ENCODE measurements at places on chromosomes 11 and 22. TPM values are rescaled to one million over a fixed set of nuclear protein-coding genes. Genes with fewer than 3 reads are reported as not detected.

The LRRC74B gene
- not detected for total RNA-seq

DNA sequence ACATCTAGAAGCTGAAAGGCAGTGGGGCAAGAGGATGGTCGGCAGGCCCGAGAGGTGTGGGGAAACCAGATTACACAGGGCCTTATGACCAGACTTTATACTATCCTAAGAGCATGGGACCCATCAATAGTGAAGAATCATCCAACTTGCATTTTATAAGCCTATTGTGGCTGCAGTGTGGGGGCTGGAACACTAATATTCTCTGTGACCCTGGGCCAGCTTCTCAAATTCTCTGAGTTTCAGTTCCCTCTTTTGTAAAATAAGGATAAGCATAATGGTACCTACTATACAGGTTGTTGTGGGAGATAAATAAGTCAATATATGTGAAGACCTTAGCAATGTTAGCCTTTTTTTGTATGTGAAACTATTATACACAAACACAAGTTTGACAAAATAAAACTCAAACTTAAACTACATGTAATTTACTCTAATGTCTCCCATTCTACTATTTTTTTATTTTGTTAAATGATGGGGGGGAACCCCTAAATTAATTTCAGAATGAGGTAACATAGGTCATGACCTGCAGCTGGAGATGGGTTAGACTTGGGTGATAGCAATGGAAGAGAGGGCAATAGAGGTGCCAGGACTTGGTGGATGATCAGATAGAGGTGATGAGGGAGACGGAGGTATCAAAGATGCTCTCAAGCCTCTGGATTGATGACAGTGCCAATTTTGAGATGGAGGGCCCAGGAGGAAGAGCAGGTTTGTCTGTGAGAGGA is 30.1 kb downstream of the SMCO4 start:
- no peaks in the 10 kb centered on the region for H3K27me3 ChIP-seq
- H3K4me1 ChIP-seq, result no peaks in the 10 kb centered on the region
- no peak for DNase-seq
- no peak overlapping the region for H3K27ac ChIP-seq

The MS4A12 gene
- not detected for total RNA-seq

GRCh38 chr11:64959498-64959897 is 12.4 kb downstream of the MAJIN start:
- no peaks in the 10 kb centered on the region for H3K36me3 ChIP-seq
- peaks cover 6% of the 10 kb centered on the region for H3K4me1 ChIP-seq
- no peak for DNase-seq
- no peaks in the 10 kb centered on the region for H3K27me3 ChIP-seq

DNA sequence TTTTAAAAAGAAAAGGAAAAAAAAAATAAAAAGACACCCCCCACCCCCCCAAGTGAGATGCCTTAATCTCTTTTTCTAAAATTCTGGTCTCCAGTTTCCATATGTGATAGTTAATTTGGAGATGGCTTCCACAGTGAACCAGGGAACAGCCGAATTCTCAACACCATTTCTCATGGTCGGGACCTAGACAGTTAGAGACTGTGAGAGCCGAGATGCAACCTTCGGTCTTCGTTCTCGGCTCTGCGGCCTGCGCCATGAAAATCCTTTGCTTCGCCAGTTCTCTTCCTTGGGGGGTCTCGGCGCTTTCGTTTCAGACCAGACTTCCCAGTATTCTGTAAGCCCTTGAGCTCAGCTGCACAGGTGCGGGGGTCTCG is 723 bp downstream of the CACNG2 start:
- no peak overlapping the region for H3K4me3 ChIP-seq
- H3K27ac ChIP-seq, result no peak overlapping the region
- H3K4me1 ChIP-seq, result no peaks in the 10 kb centered on the region
- H3K27me3 ChIP-seq, result no peaks in the 10 kb centered on the region
- no peaks in the 10 kb centered on the region for H3K36me3 ChIP-seq
- DNase-seq, result no peak

DNA sequence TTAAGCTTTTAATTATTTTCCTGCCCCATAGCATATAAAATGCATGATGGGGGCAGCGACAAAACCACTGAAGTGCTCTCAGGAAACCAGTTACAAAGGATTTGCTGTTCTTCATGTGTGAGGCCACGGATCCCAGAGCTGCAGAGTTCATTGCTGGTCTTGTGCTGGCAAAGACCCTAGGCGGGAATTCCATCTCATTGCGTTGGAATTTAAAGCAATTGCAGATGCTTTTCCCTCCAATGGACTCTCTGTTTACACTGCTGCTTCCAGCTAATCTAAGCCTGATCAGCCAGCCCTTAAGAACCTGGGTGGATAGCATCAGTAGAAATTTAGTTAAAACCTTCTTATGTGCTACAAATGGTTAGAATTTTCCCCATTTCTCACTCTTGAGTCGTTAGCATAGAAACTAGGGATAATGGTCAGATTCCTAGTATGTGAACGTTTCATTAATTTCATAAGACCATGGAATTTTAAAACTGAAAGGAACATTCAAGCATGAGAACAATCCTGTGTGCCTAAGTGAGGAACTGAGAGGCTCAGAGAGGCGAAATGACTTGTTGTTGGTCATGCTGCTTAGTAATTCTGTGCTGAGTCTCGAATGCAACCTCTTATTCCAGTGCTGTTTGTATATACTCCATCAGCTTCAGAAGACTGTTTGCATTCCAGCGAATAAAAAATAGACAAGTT is 36.1 kb upstream of the ADSL start:
- peaks cover 100% of the 10 kb centered on the region for H3K36me3 ChIP-seq
- no peak overlapping the region for H3K4me3 ChIP-seq
- peak overlapping the region; percentile 71 for H3K27ac ChIP-seq
- no peak for DNase-seq
- peaks cover 3% of the 10 kb centered on the region for H3K4me1 ChIP-seq
- no peaks in the 10 kb centered on the region for H3K27me3 ChIP-seq

The SCUBE1 gene
- total RNA-seq, result 2.2 TPM

The INPP5J gene
- 0.57 TPM for total RNA-seq

The BCO2 gene
- total RNA-seq, result 11.7 TPM

The MPEG1 gene
- total RNA-seq, result 0.04 TPM

The NOL12 gene
- total RNA-seq, result 41.8 TPM

DNA sequence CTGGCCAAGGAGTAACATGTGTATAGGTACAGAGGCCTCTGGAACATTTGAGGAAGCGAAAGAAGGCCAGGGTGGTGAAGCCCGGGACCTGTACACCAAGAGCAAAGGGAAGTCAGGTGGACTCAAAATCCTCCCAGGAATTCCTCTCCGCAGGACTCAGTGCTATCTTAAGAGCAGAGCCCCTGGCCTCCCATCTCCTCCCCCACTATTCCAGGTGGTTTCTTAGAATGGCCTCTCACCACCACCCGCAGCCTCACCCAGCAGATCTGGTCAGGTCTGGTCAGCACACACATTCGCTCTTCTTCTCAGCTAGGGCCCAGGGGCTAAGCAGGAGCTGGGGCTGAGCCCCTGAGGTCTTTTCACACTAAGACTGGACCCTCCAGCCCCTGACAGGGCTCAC is 59.1 kb downstream of the SCGB1A1 start:
- H3K27ac ChIP-seq, result no peak overlapping the region
- no peak for DNase-seq
- H3K4me3 ChIP-seq, result no peak overlapping the region

The CYP2D6 gene
- 0.35 TPM for total RNA-seq

GRCh38 chr11:77515063-77515462 is 41.2 kb upstream of the PAK1 start:
- peaks cover 18% of the 10 kb centered on the region for H3K4me1 ChIP-seq
- no peaks in the 10 kb centered on the region for H3K36me3 ChIP-seq
- no peak overlapping the region for H3K4me3 ChIP-seq
- no peak for DNase-seq
- no peak overlapping the region for H3K27ac ChIP-seq
- H3K27me3 ChIP-seq, result peaks cover 27% of the 10 kb centered on the region

DNA sequence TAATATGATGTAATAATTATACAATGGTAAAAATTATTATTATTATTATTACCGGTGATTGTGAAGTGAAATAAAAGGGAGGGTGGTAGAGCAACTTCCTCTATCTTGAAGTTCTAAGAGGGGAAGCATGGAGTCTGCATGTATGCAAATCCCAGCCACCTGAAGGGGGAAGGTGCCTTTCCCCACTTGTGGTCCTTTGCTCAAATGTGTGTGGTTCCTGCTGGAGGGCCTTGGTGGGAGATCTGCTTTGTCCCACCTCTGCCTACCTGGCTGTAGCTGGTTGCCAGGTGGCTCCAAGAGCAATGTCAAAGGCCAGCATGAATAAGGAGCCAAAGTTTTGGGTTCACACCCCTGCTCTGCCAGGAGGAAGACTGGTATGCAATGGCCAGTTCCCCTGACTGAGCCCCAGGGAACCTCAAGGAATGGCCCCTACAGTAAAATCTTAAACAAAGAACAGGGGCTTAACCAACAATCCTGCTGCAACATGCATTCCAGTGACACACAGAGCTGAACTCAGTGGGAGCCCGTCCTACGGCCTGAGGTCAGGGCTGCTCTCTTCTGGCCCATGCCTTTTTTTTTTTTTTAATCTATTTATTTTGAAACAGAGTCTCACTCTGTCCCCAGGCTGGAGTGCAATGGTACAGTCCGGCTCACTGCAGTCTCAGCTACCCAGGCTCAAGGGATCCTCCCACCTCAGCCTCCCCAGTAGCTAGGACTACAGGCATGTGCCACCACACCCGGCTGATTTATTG is 8.5 kb downstream of the TMEM132A start:
- peaks cover 60% of the 10 kb centered on the region for H3K36me3 ChIP-seq
- no peak for DNase-seq
- H3K4me3 ChIP-seq, result no peak overlapping the region
- H3K4me1 ChIP-seq, result peaks cover 6% of the 10 kb centered on the region
